ENCODE measurements at places on chromosomes 2 and 18.
A peak's percentile ranks its signal among the peaks of the same experiment; 100 is the strongest.

GRCh38 chr2:26922405-26923188 lies 47.8 kb upstream of the MAPRE3 start:
- no peak for DNase-seq

GRCh38 chr2:217614498-217614897 lies 388.3 kb downstream of the TNS1 start:
- DNase-seq: no peak

- no peak for DNase-seq
These were observed 296.6 kb upstream of the NETO1 start for GRCh38 chr18:73164430-73164829.

- DNase-seq: no peak
These were observed 384.5 kb downstream of the NBAS start for GRCh38 chr2:15176604-15177003.

- no peak for DNase-seq
These were observed 14.0 kb downstream of the SCN2A start for GRCh38 chr2:165253178-165253577.

- no peak for DNase-seq
These were observed 179.5 kb downstream of the LOXHD1 start for GRCh38 chr18:46477425-46478011.

GRCh38 chr2:13289310-13289709 lies 572.6 kb downstream of the TRIB2 start:
- DNase-seq: no peak

DNA sequence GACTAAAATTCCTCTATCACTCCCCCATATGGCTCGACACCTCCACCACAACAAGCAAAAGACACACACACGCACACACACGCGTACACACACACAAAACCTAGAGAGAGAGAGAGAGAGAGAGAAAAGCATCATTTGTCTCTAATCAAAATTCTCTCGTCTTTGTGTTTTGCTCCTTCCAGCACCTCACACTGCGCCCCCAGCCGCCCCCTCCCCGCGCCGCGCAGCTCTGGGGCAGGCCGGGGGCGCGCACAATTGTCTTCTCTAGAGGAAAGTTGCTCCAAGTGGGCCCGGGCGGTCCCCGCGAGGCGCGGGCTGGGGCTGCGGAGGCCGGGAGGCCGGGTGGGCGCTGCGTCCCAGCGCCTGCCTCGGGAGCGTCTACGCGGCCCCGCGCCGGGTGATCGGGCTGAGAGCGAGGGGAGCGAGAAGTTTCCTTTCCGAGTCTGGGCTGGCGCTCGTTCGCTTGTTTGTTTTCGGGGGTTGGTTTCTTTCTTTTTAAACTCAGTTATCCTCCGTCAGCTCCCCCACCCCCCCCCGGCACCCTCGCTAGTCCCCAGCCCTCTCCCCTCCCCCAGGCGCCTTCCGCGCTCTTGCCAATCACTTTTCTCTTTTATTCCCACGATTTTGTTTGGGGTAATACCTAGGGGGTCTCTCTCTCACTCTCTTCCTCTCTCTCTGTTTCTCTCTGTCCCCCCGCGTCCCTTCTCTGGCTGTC lies 4.1 kb downstream of the ZEB2 start:
- DNase-seq: no peak

DNA sequence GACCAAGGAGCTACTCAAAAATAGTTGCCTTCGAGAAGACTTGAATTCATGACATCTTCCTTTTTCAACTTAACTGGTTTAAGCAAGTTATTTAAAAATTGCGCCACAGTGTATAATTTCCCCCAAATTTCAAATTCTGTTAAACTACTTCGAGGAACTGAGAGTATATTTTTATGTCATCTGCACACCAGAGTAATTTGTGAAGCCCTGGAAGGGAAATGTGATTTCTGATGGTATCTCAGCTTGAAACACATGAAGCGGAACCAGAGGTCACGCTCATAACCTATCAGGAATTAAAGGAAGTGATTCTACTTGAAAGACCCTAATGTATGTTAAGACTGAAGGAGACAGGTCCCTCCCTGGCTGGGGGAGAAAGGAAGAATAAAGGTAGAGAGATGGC lies 33.9 kb upstream of the DARS1 start:
- DNase-seq: no peak

DNA sequence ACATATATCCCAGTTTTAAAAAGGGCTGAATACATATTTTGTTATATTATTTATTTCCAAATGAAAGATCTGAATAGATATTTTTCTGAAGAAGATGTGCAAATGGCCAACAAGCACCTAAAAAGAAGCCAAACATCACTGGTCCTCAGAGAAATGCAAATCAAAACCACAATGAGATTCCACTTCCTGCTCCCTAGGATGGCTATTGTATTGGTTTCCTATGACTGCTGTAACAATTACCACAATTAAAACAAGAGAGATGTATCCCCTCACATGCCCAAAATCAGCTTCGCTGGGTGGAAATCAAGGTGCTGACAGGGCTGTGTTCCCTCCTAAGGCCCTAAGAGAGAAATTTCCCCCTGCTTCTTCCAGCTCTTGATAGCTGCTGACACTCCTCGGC lies 23.2 kb downstream of the ABCB11 start:
- DNase-seq: no peak

GRCh38 chr2:91748902-91749301 lies 3057.4 kb downstream of the RPIA start:
- no peak for DNase-seq

- no peak for DNase-seq
These were observed 1.2 kb downstream of the ZNF514 start for GRCh38 chr2:95158441-95158840.

DNA sequence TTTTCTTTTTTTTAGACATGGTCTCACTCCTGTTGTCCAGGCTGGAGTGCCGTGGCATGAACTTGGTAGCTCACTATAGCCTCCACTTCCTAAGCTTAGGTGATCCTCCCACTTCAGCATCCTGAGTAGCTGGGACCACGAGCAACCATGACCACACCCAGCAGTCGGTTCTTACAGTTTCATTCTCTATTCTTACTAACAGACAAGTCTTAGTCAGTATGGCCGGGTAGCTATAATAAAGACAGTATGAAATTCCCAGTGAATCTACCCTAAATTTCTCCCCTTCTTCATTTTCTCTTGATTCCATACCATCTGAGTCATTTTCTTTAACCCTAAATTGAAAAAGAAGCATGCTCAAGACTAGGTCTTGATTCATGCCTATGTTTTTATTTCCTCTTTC lies 775.3 kb upstream of the NRXN1 start:
- no peak for DNase-seq

GRCh38 chr2:2843969-2844548 lies 513.0 kb upstream of the MYT1L start:
- no peak for DNase-seq

- DNase-seq: no peak
These were observed 25.4 kb downstream of the UXS1 start for GRCh38 chr2:106168657-106169056.

- DNase-seq: no peak
These were observed 311.5 kb upstream of the SYT4 start for GRCh38 chr18:43588838-43589237.

DNA sequence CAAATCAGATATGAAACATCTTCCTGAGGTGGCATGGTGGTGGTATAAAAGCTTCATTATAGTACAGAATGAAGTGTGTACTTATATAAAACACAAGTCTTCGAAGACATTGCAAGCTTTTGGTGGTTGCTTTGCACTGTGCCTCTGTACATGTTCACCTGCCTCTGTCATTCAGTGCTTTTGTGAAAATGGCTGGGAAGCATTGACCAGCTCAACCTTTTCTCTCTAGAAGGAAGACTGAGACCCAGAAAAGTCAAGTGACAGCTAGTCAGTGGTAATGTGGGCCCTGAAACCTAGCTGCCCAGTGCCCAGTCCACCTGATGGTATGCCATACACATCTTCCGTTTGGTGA lies 12.1 kb downstream of the ITGA6 start:
- DNase-seq: no peak

GRCh38 chr2:15570104-15570503 lies 9.0 kb upstream of the NBAS start:
- no peak for DNase-seq

DNA sequence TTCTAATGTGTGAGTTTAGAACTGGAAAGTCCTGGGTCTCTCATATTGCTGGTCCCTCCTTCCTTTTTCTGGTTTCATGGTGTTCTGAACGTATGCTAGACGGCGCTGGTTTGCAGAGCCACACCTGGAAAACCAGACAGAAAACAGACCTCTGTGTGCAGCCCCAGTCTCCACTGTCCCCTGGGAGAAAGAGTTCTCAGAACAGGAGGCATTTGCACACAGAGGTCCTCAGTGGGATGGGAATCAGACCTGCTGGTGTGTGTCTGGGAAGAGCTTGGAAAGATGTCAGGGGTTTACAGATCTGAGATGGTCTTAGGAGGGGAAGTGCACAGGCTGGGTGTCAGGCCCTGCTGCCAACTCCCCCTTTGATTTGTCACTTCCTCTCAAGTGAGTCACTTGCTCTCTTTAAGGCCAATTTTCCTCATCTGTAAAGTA lies 14.9 kb upstream of the MBP start:
- DNase-seq: no peak

GRCh38 chr2:186605041-186605440 lies 15.2 kb downstream of the ITGAV start:
- no peak for DNase-seq

GRCh38 chr2:231640641-231641111 lies 48.0 kb downstream of the TEX44 start:
- DNase-seq: no peak

GRCh38 chr2:101630224-101630949 lies 67.1 kb upstream of the MAP4K4 start:
- no peak for DNase-seq

DNA sequence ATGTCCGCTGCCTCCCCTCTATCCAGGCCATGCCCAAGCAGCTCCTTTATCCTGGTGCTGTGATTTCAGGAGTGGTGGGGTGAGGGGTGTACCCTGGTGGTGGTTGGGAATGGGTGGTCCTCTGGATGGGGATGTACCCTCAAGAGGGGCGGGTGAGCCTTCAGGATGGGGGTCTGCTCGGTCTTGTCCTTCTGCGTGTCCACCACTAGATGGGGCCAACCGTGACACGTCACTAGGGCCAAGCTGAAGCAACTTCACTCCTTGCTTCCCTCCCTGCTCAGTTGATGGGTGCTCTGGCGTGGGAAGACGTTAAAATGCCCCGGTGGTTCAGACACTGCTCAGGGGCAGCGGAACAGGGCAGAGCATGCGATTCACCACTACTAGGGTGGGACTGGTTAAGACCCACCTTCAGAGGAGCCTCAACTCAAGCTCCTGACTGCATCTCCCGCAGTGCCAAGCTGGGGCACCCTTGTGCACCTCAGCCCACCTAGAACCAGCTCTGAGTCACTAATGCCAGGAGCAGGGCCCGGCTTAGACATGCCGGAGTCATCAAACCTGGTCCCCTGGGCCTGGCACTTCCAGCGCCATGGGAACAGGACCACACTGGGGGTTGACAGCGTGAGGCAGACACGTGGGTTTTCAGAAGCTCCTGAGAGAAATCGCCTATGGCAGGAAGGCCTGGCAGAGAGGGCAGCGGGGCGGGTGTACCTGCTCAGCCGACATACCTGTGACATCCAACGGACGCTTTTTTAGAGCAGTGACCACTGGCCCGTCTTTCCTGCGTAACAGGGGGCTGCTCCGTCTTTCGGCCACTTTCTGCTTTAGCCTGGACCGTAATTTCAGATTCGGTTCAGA lies 256.7 kb downstream of the HDAC4 start:
- DNase-seq: no peak

GRCh38 chr2:191866195-191866594 lies 19.3 kb upstream of the CAVIN2 start:
- DNase-seq: no peak

GRCh38 chr2:38750011-38750890 lies 910 bp downstream of the SRSF7 start:
- DNase-seq: peak; percentile 36

DNA sequence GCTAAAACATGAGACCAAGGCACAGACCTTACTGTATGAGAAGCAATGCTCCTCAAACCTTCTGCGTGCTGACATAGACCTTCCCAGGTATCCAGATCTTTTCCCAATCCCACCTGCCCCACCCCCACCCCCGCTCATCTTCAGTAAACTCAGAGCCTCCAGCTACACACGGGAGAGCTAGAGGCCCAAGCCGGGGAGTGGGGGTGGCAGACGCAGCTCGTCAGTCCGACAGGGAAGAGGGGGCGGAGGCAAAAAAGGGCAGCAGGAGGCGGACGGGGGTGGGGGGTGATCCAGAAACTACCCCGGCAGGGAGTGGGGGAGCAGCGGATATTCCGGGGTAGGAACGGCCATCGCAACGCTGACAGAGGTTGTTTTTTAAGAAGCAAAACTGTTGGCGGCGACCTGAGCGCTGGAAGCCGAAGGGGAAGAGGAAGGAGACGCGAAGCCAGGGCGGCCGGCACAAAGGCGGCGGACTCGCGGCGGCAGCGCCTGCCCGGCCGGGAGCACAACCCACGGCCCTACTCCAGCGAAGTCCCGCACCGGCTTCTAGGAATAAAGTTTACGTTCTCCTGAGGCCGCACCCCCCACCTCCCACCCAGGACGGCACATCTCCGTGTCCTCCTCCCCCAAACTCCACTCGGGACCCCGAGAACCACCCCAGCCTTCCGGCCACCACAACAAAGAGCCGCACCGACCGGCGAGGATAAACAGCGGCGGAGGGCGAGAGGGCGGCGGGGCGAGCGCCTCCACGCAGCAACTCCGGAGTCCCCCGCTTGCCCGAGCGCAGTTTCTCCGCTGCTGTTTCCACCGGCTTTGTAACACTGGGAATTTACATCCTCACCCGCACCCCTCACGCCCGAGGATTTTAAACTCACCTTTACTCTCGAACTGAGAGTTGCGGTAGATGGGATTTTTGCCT lies 722 bp downstream of the BAZ2B start:
- peak; percentile 19 for DNase-seq

DNA sequence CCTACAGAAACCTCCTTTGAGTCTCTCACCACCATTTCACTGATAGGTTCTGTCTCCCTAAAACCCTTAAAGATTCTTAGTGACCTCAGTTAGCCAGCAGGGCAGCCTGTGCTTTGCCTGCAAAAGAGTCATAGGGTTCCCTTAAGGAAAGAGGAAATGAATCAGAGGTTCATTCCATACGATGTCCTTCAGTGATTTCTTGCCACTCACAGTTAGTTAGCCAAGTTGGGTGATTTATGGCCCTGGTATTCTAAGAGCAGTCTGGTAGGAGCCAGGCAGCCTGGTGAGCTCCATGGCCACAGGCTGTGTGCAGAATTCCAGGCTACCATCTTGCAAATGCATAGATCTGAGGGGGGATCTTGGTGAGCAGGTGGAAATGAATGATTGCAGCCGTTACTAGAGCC lies 18.7 kb upstream of the CCBE1 start:
- DNase-seq: no peak

DNA sequence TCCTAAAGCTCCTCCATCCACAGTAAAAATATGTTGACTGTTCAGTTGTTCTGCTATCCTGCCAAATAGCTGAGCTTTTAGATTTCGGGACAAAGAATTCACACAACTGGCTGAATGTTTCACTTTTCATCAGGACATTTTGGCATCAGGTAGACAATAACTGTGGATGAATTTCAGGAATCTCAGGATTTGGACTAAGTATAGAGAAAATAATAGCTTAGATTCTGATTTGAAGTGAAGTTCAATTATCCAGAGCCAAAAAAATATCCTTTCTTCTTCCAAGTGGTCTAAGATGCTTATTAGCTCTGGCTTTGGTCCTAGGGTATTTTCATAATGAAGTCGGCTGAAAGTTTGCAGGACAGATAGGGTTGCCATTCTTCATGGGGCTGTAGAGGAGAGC lies 16.1 kb downstream of the KCNE4 start:
- DNase-seq: no peak

Data from activated T-helper 9 cell treated with anti-CD3 and anti-CD28 coated beads, Interleukin-2, amount 50 U/mL, for 16 hours (primary cell).